ENCODE measurements at places on chromosomes 1 and 21. TPM values are rescaled to one million over a fixed set of nuclear protein-coding genes. Genes with fewer than 3 reads are reported as not detected.

DNA sequence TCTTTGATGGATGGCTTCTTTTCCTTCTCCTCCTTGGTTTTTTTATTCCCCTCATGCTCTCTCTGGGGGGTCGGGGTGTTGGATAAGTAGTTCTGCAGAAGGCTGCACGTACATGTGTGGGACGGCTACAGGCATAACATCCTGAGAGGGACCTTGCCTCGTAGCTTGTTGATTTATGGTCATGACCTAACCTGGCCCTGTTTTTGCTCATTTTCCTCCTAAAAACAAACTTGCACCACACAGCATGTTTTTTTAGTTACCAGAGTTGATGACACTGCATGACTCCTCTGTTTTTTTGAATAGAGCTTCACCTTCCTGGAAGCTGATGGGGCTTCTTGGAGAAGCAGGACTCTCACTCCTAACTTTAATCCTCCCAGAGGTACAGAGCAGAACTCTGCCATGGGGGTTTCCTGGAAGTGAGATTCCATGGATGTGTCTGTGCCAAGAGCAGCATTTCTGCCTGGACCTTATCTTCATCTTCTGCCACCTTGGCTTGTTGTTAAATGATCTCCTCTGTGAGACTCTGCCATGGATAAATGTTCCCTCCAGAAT is 114.7 kb downstream of the PAPPA2 start:
- H3K36me3 ChIP-seq: no peaks in the 10 kb centered on the region
- H3K4me3 ChIP-seq: no peak overlapping the region
- H3K27me3 ChIP-seq: no peaks in the 10 kb centered on the region
- H3K4me1 ChIP-seq: no peaks in the 10 kb centered on the region
- no peak for DNase-seq

- H3K36me3 ChIP-seq: peaks cover 17% of the 10 kb centered on the region
- H3K4me3 ChIP-seq: no peak overlapping the region
- H3K4me1 ChIP-seq: peaks cover 51% of the 10 kb centered on the region
- H3K27ac ChIP-seq: no peak overlapping the region
These were observed 10.0 kb upstream of the MPZL1 start for GRCh38 chr1:167711797-167712196.

DNA sequence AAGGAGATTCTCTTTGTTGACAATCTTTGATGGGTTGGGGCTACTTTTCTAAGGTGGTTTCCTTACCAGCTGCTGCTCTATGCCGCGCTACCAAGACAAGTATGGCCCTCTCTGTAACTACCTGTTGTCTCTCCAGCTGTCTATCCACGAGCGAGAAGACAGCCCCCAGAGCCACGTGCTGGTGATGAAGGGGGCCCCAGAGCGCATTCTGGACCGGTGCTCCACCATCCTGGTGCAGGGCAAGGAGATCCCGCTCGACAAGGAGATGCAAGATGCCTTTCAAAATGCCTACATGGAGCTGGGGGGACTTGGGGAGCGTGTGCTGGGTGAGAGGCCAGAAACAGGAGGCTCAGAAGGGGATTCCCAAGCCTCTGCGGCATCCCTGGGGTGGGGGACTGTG is 14.4 kb downstream of the ATP1A2 start:
- DNase-seq: no peak
- H3K4me1 ChIP-seq: no peaks in the 10 kb centered on the region
- H3K4me3 ChIP-seq: no peak overlapping the region

GRCh38 chr1:59393211-59394180 is 96.6 kb downstream of the FGGY start:
- DNase-seq: no peak
- H3K27me3 ChIP-seq: peaks cover 2% of the 10 kb centered on the region
- no peaks in the 10 kb centered on the region for H3K36me3 ChIP-seq
- no peak overlapping the region for H3K4me3 ChIP-seq
- peak overlapping the region; percentile 3 for H3K27ac ChIP-seq
- H3K4me1 ChIP-seq: peaks cover 22% of the 10 kb centered on the region

DNA sequence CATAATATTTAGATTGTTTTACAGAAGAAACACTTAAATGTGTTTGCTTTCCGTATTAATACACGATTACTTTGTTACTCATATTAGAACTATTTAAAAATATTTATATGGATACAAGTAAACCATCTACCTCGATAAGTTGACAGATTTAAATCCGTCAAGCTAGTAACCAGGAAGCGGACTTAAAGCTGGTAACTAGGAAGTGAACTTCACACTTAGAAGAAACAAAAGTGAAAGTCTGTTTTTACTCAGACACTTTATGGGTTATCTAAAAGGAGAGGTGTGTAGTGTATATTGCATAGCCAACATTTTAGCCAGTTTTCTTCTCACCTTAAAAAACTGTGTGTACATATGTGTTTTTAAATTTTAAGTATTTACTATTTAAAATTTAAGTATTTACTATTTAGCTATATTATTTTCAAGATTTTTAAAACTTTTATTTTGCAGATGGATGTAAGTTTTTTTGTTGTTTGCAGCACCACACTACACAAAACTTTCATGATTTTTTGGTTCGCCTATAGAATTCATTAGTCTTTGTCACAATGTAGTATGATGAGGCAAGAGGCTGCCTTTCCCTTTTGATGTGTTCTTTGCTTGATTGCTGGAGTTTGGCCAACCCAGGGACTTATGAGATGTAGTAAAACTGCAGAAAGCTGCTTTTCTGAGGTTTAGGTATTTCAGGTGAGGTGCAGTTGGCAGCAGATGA is 2.7 kb downstream of the USP25 start:
- peaks cover 3% of the 10 kb centered on the region for H3K36me3 ChIP-seq
- peaks cover 19% of the 10 kb centered on the region for H3K4me1 ChIP-seq
- H3K27me3 ChIP-seq: peaks cover 4% of the 10 kb centered on the region
- DNase-seq: no peak
- H3K4me3 ChIP-seq: peak overlapping the region; percentile 98
- H3K27ac ChIP-seq: peak overlapping the region; percentile 68

GRCh38 chr1:245614476-245614875 is 459.7 kb downstream of the KIF26B start:
- no peaks in the 10 kb centered on the region for H3K4me1 ChIP-seq
- no peak overlapping the region for H3K4me3 ChIP-seq
- peaks cover 1% of the 10 kb centered on the region for H3K27me3 ChIP-seq
- H3K36me3 ChIP-seq: no peaks in the 10 kb centered on the region
- H3K27ac ChIP-seq: no peak overlapping the region

GRCh38 chr1:115726161-115726560 is 42.4 kb downstream of the CASQ2 start:
- H3K27me3 ChIP-seq: no peaks in the 10 kb centered on the region
- H3K36me3 ChIP-seq: no peaks in the 10 kb centered on the region
- H3K27ac ChIP-seq: peak overlapping the region; percentile 91
- H3K4me3 ChIP-seq: no peak overlapping the region
- no peak for DNase-seq

DNA sequence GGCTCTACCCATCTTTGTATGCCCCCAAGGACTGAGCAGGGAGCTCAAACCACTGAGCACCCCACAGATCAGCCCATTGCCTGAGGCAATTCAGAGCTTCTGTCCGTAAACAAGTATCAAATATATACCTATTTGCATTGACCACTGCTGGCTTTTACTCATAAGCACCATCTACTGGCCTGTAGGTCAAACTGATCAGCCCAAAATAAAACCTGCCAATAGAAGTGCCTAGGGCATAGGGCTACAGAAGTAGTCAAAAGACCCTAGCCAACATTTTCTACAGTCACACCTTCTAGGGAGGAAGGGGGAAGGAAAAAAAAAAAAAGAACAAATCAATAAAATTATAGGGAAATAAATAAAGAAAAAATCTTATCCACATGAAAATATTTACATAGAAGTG is 5.3 kb upstream of the LCE3D start:
- no peaks in the 10 kb centered on the region for H3K36me3 ChIP-seq
- no peaks in the 10 kb centered on the region for H3K27me3 ChIP-seq
- no peaks in the 10 kb centered on the region for H3K4me1 ChIP-seq
- DNase-seq: no peak
- H3K27ac ChIP-seq: no peak overlapping the region

GRCh38 chr21:14548779-14549178 is 2.7 kb upstream of the SAMSN1 start:
- no peaks in the 10 kb centered on the region for H3K36me3 ChIP-seq
- DNase-seq: no peak
- peaks cover 16% of the 10 kb centered on the region for H3K4me1 ChIP-seq
- no peak overlapping the region for H3K27ac ChIP-seq

ANKRD35 gene
- total RNA-seq: not detected

NUP210L gene
- 0.15 TPM for total RNA-seq

NUF2 gene
- total RNA-seq: 6.0 TPM

C1orf50 gene
- 11.3 TPM for total RNA-seq

CYP4A22 gene
- total RNA-seq: not detected
